ENCODE measurements at places on chromosomes 1 and 21.

GRCh38 chr1:154810571-154810970, 59.5 kb downstream of the KCNN3 start:
- no peak for DNase-seq

- no peak for DNase-seq
These were observed 32.1 kb upstream of the CLIC4 start for GRCh38 chr1:24713176-24713575.

GRCh38 chr1:201525193-201525778, 13.6 kb upstream of the NAV1 start:
- DNase-seq, result no peak

DNA sequence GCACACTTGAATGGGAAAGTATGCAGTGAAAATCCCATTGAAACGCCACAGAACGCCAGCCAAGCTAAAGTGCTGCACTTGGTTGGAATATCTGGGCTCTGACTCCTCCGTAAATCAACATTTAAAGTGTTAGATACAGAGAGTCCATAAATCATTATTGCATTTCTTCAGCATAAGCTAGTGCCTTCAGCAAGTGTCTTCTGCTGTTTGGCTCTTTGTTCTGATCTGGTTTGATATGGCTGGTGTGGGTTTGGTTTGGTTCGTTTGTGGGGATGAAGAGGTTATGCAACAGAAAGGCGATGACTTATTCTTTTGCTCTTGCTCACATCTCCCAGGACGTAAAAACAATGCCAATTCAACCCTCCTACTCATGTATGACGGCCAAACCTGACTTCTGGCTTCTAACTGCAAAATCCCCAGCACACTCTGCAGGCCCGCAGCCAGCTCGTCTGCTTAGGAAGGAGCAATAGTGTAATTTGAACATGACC, 121.8 kb upstream of the ERG start:
- no peak for DNase-seq

DNA sequence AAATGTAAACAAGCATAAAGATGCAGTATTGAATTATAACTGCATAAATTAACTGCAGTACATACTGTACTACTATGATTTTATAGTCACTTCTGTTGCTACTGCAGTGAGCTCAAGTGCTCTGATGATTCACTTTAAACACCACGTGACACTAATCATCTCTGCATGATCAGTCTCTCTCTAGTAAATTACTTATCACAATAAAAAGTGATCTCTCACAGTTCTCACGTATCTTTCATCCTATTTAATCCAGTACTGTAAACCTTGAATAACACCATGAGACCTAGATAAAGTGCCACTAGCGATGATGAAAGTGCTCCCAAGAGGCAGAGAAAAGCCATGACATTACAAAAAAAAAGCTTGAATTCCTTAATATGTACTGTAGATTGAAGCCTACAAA, 1242.0 kb downstream of the AMY1C start:
- no peak for DNase-seq

- no peak for DNase-seq
These were observed 6.6 kb downstream of the LDLRAD2 start for GRCh38 chr1:21818656-21819055.
